ENCODE measurements at places on chromosomes 4 and X. TPM values are rescaled to one million over a fixed set of nuclear protein-coding genes. Genes with fewer than 3 reads are reported as not detected.

The IL21 gene
- not detected for total RNA-seq

The SULT1E1 gene
- total RNA-seq = not detected

The SMIM20 gene
- total RNA-seq = 22.6 TPM

The MAGEB2 gene
- not detected for total RNA-seq

The MAGEA2B gene
- not detected for total RNA-seq

The PABPC4L gene
- total RNA-seq = 0.06 TPM

The EMD gene
- total RNA-seq = 156 TPM

The AMBN gene
- not detected for total RNA-seq

The SNX12 gene
- 74.0 TPM for total RNA-seq

All from A549 treated with AZD2906 at 1 μM for 4 hours (cell line).